Pancreas (tissue), 10 donors: ENCODE measurements at places on chromosomes 2 and 18. TPM values are rescaled to one million over a fixed set of nuclear protein-coding genes. Genes with fewer than 3 reads are reported as not detected.

The PXDN gene
- total RNA-seq, result 2.0 TPM

The GPC1 gene
- 16.2 TPM for total RNA-seq

The TXNL1 gene
- 44.0 TPM for total RNA-seq

The REG1B gene
- total RNA-seq, result 15,174 TPM

The IL1RL1 gene
- 1.5 TPM for total RNA-seq

The SP140 gene
- total RNA-seq, result 0.16 TPM

The CYP27C1 gene
- 0.03 TPM for total RNA-seq

The ELOA2 gene
- total RNA-seq, result not detected

The LBX2 gene
- 0.31 TPM for total RNA-seq

The RAX gene
- total RNA-seq, result not detected

The G6PC2 gene
- total RNA-seq, result 2.2 TPM

The IFIH1 gene
- total RNA-seq, result 19.5 TPM

The ACADL gene
- 11.1 TPM for total RNA-seq

The FAM110C gene
- total RNA-seq, result 10.2 TPM

The BCL11A gene
- total RNA-seq, result 13.6 TPM

The IKZF2 gene
- total RNA-seq, result 3.4 TPM

The ABHD3 gene
- 14.4 TPM for total RNA-seq

The DOK1 gene
- 8.0 TPM for total RNA-seq

The FAM124B gene
- 0.46 TPM for total RNA-seq

The MAL gene
- 1.2 TPM for total RNA-seq

The NDC80 gene
- total RNA-seq, result 0.95 TPM

The CDH2 gene
- total RNA-seq, result 1.0 TPM

The DUSP11 gene
- total RNA-seq, result 7.9 TPM

The SALL3 gene
- total RNA-seq, result not detected

The CWC22 gene
- total RNA-seq, result 10.4 TPM

The PAIP2B gene
- total RNA-seq, result 49.2 TPM

The RNU2-63P gene
- total RNA-seq, result not detected

The MTCL1 gene
- 13.3 TPM for total RNA-seq

The CD8A gene
- 0.39 TPM for total RNA-seq

The NEU4 gene
- total RNA-seq, result not detected

The TMEM37 gene
- total RNA-seq, result 11.2 TPM

The SLC8A1 gene
- 4.9 TPM for total RNA-seq

The CYP27A1 gene
- total RNA-seq, result 4.0 TPM

The COL6A3 gene
- total RNA-seq, result 9.7 TPM

The C1QL2 gene
- not detected for total RNA-seq

The ZAP70 gene
- total RNA-seq, result 1.1 TPM
